Left ventricle myocardium superior (tissue), 1 donor: ENCODE measurements at places on chromosomes 11 and 22. TPM values are rescaled to one million over a fixed set of nuclear protein-coding genes. Genes with fewer than 3 reads are reported as not detected.
A peak's percentile ranks its signal among the peaks of the same experiment; 100 is the strongest.

Gene KCNK7
- total RNA-seq, result 0.94 TPM

Gene OR10D3
- not detected for total RNA-seq

Gene SAAL1
- total RNA-seq, result 5.8 TPM

Gene DNAL4
- 11.6 TPM for total RNA-seq

Gene APOBEC3B
- 0.55 TPM for total RNA-seq

Gene VPREB1
- not detected for total RNA-seq

Gene LARGE2
- not detected for total RNA-seq

Gene MPPED2
- total RNA-seq, result 12.3 TPM

Gene ALDH3B2
- total RNA-seq, result not detected

GRCh38 chr22:37258005-37258752 lies 14.1 kb upstream of the RAC2 start:
- peak; percentile 0 for DNase-seq

GRCh38 chr11:44778195-44779100 lies 51.7 kb downstream of the TSPAN18 start:
- no peak for DNase-seq

DNA sequence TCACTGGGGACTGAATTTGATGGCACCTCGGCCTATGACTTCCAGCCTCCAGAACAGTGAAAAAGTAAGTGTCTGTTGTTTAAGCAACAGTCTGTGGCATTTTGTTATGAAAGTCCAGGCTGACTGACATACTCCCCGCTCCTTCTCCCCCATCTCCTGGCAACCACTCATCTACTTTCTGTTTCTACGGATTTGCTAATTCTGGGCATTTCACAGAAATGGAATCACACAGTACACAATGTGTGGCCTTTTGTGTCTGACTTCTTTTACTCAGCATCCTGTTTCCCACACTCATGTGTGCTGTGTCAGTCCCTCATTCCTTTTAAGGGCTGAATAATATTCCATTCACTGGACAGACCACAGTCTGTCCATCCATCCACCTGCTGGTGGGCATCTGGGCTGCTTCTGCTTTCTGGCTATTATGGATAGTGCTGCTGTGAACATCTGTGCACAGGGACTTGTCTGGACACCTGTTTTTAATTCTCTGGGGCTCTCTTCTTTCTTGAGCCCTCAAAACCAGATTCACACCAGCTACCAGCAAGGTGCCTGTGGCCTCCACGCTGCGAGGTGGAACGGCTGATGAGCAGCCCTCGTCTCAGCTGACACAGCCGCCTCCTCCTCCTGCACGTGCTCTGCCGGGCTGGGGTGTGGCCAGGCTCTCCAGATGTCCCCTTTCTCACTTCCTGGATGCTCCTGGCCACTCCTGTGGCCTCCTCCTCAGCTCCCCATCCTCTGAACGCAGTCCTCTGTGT lies 333.1 kb downstream of the CTTN start:
- no peak for DNase-seq

DNA sequence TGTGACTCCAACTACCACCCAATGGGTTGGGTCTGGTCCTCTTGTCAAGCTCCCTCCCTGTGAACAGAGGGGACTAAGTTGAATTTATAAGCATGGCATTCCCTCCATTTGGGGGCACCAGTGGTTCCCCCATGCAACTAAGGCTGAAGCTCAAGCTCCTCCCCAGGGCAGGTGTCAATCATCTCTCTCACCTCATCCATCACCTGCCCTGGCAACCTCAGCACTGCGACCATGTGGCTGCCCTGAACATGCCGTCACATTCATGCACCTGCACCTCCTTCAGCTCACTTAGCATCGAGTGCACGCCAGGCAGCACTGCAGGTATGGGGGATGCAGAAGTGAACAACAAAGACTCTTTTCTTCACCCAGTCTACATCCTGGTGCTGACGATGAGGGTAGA lies 799.3 kb downstream of the TBC1D22A start:
- DNase-seq, result no peak

DNA sequence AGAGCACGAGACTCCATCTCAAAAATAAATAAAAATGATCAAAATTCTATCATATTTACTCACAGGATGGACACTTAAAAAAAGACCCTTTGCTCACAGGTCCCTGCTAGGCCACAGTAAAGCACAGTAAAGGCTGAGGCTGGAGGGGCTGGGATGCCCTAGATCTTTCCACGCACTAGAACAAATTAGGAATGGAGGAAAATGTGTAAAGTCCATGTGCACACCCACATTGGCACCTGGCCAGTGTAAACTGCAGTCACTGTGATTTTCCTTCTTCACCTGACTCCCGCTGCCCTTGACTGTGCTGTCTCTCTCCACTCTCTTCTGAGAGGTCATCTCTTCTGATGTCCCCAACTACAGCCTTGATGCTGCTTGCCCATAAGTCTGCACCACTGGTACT lies 195.5 kb downstream of the EFCAB6 start:
- no peak for DNase-seq

DNA sequence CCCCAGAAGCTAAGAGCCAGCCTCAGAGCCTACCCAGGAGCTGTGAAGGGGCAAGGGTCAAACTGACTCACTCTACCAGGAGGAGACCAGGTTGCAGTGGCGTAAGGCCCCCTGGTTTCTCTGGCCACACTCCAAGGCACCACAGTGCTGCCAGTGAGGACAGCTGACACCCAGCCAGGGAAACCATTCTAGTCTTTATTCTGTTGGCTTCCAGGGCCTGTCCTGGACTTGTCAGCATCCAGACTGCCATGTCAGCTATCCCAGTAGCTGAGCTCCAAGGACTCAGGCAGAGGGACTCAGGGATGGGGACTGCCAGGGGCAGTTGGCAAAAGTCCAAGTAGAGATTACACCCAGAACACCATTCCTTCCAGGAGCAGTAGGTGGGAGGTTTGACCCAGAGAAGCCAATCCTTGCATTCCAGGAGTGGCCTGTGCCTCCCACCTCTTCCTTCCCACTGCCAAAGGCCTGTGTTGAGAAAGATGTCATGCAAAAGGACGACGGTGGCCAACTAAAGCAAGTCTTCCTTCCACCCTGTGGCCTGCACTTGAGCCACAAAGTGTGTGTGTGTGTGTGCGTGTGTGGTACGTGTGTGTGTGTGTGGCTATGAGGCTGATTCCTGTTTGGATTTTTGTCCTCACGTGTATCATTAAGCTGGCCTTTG lies 3.6 kb upstream of the MAPK8IP1 start:
- DNase-seq, result no peak

DNA sequence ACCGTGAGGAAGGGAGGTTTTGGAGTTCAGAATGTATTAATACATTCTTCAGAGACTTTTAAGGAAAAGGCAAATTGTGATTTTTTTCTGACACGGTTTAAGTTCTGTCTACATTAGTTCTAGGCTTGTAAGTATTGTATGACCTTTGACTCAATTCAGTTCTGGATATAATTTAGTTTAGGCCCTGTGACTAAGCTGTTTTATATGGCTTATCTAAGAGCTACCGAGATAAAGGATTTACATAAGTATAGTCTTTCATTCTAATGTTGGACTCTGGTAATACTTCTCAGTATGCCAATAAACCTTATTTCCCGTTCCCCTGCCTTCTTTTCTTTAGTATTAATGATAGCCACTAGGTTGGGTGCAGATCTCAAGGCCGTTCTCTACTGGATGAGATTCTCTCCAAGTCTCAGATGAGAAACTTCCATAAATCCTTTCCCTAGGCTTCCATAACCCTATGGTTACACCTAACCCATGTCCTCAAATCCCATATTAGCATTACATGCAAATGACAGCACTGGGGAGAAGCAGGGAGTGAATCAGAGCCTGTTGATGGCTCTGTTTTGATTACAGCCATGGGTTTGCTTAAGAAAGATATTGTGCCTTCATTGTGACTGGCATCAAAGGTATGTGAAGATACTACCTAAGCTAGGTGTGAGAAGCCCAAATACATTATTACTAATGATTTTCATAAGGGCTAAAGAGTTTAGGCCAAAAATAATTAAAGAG lies 38.7 kb downstream of the BARX2 start:
- no peak for DNase-seq

DNA sequence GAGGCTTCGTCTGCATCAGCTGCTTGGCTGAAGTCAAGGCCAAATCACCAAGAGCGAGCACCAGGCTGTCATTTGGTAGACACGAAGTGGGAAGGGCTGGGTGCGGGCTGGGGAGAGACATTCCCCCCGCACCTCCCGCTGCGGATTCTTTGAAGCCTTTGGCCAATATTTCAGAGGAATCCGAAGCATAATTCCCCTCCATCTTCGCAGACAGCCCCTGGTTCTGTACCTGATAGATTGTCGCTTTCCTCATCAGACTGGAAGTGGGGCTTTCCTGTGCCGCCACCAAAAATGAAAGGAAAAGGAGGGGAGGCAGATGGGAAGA lies 15.3 kb downstream of the BLID start:
- peak; percentile 66 for DNase-seq

DNA sequence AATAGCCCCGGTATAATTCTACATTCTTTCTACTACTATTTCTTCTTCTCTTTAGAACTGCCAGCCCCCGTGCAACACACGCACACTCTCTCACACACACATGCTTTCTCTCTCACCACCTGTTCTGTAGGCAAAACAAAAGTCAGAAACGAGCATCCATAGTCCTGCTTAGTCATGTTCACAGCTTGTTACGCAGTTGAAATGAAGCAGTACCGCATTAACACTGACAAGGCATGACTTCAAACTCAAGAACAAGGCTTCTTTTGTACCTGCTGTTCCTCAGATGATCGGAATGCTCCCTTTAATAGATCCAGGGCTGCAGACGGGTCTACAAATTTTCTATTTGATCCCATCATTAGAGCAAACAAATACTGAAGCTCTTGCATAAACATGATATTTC lies 42.2 kb downstream of the USP28 start:
- no peak for DNase-seq

DNA sequence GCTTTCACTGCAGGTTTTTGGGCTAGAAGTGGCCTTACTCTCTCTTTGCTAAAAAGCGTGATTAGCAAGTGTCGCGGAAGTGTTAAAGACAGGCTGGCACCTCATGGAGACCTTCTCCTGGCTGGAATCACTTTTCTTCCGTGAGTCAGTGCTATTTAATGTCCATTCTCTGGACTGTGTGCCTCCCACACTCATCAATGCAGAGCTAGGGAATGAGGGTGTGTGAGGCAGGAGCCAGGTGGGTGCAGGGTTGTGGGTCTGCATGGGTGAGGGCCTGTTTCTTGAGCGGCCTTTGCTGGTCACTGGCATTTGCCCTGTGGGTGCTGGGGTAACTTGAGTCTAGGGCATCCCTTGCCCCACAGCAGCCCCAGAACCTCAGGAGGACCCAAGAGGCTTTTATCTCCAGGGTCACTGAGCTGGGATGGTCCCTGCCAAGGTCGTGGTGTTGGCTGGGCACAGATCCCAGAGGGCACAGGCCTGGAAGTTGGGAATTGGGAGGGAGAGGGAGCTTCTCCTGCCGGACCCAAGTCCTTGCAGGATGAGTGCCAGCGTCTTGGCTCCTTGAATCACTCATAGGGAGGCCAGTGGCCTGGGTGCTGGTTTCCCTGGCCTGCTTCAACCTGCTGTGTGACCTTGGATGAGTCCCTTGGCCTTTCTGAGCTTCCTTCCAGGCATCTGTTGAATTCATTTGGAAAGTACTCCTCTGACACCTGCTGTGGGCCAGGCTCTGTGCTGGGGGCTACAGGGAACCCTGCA lies 30.0 kb downstream of the KIAA1671 start:
- no peak for DNase-seq

- no peak for DNase-seq
These were observed 953 bp downstream of the ATG16L2 start for GRCh38 chr11:72815110-72815618.

GRCh38 chr11:68536706-68537105 lies 76.2 kb downstream of the PPP6R3 start:
- DNase-seq, result no peak

- no peak for DNase-seq
These were observed 6.2 kb upstream of the LDLRAD3 start for GRCh38 chr11:35937700-35938099.

DNA sequence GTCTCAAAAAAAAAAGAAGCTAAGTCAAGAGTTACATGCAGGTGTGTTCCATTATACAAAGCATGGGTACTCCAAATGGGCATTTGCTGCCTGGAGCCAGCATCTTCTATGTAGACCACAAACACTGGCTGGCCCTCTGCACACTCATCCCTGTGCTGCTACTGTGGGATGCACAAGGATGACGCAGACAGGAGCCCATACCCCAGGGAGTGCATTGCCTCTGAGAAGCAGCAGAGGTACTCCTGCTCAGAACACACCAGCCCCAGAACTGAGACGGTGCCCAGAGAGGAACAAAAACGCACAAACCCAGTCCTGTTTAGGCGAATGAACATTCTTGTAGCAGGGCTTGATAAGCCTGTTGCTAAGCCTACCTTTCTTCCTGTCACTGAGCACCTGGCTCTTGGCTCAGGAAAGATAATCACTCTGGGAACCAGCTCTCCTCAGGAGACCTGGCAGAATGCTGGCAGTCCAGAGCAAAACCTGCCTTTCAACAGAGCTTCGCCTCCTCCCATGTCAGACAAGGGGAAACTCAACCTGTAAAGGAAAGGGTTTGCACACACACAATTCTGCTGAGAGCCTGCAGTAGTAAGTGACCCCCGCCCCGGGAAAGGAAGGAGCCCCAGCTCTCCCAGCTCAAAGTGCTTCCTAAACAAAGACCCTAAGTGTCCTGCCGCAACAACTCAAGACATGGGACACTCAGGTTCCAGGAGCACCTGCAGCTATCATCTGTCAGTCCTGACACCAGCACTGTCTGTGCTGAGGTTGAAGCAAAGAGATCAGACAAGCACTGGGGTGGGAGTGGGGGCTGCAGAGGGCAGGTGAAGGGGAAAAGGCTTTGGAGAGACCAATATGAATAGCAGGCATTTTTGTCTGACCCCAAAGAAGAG lies 145.7 kb downstream of the TENM4 start:
- no peak for DNase-seq

GRCh38 chr22:50286275-50286674 lies 16.1 kb upstream of the MAPK11 start:
- DNase-seq, result no peak

GRCh38 chr11:79081471-79082031 lies 359.3 kb downstream of the TENM4 start:
- DNase-seq, result no peak

GRCh38 chr11:88164806-88165585 lies 10.2 kb downstream of the RAB38 start:
- no peak for DNase-seq
